ENCODE measurements at places on chromosomes 2 and 18.

DNA sequence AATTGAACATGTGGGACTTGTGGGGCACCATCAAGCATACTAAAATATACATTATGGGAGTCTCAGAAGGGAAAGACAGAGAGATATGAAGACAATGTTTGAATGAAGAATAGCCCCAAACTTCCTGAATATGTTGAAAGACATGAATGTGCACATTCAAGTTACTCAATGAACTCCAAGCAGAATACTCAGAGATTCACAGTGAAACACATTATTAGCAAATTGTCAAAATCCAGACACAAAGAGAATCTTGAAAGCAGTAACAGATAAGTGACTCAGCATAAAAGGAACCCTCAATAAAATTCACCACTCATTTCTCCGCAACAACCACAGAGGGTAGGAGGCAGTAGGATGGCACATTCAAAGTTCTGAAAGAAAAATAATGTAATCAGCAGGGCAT lies 8.8 kb downstream of the C2orf92 start:
- DNase-seq = no peak

DNA sequence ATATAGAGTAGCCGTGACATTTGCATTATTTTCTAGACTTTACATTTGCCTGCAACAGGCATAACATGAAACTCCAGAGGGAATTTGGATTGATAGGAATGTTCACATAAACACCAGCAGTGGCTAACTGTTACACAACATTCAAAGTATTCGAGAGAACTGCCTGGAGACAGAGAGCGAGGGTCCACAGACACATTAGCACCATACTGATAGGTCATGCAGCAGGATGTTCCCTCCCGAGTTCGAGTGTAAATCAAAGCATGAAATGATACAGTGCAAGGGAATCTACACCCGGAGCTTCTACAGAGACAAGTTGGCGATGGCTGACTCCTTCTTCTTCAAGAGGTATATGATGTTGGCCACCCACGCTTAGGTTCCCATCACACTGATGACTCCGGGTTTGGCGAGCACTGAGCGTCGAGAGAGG lies 89.5 kb downstream of the COL6A3 start:
- DNase-seq = no peak

- DNase-seq = no peak
These were observed 933.9 kb downstream of the TRIB2 start for GRCh38 chr2:13650586-13651180.

- DNase-seq = no peak
These were observed 97.9 kb upstream of the SERTAD2 start for GRCh38 chr2:64751286-64752260.

DNA sequence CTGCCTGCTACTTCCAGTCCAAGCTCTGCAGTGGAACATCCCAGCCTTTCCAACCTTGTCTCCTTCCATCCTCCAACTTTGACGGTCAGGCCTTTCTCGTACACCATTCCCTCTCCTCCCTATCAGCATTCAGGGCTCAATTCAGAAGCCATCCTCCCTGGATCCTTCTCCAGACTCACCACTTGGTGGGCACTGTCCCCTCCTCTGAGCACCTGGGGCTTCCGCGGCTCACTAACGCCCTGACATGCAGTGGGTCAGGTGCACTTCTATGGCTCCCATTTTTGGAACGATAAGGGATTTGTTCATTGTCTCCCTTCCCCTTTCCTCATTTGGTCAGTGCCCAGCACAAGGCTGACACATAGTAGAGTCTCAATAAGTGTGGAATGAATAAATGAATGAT lies 56.7 kb downstream of the TNS1 start:
- DNase-seq = no peak

DNA sequence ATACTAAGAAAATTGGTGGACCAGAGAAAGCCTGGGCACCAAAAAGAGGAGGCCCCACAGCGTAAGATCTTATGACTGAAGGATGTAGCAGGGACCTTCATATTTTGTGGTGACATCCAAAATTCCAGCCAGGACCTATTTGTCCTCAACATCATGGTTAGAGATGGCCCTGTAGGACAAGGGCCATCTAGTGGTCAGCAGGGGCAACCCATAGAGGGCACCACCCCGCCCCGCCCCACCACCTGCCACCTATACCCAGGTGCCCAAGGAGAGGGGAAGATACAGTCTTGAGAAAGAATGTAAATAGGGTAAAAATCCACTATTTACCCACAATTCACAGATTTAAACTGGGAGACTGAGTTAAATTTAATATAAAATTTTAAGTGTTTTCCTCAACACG lies 59.6 kb upstream of the TMEM163 start:
- no peak for DNase-seq

GRCh38 chr2:107621186-107622165 lies 205.2 kb upstream of the RGPD4 start:
- no peak for DNase-seq

DNA sequence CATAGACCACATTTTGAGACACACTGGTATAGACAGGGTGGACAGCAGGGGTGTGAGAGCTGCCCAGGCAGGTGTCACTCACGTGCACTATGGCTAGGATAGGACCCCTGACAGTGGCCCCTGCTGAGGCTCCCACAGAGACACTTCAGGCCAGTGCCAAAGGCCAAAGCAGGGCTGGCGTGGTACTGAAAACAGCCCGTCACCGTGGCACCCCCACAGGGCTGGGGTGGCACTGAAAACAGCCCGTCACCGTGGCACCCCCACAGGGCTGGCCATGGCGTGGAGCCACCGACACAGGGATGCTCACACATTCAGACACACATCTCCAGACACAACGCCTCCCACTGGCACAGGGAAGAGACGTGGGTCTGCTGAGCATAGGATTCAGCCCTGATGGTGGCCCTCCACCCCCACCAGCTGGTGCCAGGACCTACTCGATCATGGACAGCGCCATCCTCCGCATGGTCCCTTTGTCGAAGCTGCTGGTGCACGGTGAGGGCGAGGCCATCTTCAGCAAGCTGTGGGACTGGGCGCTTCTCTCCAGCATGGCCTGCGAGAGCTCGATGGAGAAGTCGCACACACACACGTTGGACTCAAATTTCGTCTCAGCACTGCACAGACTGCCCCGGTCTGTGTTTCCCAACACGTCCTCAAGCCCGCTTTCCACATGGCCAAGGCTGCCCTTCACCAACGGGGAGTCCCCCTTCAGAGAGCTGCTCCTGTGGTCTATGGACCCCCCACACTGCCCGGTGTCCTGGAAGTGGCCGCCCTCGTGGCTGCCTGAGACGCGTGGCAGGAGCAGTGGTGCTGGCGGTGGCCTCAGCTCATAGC lies 34.1 kb downstream of the ANKMY1 start:
- DNase-seq = no peak

- DNase-seq = no peak
These were observed 45.6 kb upstream of the NRP2 start for GRCh38 chr2:205636549-205637319.

DNA sequence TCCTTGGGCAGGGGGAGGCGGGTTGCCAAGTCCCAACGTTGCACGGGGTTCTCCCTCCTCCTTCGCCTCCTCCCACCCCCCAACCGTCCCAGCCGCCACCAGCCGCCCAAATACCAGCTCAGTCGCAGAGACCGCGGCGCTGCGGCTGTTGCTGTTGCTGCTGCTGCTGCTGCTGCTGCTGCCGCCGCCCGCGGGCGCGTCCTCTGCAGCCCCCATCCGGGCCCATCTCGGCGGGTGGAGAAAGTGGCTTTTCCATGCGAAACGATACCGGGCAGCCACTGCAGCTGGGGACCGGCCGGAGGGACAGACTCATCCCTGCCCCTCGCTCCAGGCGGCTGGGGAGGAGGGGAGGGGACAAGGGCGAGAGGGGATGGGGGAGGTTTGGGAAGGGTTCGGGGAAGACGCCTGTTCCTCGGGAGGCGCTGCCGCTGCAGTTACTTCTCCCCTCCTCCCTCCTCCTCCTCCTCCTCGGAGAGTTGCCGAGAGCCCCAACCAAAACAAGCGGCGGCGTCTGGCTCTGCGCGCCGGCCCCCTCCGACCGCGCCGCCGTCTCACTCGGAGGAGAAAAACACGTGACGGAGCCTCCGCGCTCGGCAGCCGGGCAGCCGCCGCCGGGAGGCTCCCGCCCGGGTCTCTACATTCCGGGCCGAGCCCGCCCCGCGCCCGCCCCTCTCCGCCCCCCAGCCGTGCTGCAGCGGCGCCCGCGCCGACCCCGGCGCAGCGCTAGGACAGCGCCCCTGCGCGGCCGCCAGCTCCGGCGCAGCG lies at the start of gene IRS1:
Gene IRS1, minus strand, starts transcription at position 610 of the 765 bp plus-strand sequence. CDS start 1,082 bp downstream, outside the sequence.
- DNase-seq = peak; percentile 20

DNA sequence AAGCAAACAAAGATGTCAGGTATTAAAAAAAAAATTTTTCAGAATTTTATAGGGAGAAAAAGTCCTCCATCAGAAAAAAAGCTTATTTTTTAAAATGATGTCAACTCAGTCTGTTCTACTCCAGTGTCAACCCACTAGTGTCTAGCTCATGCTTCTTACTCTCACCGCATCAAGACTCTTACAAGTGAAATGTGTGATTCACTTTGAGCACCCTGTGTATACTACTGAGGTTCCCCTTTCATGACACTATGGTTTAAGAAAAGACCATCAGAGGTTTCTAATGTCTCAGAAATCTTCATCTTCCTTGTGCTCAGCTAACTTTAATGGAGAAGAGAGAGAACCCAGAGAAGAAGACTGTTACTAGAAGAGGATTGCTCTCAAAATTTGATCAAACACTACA lies 43.4 kb downstream of the FEZ2 start:
- DNase-seq = no peak
